Foreskin keratinocyte (primary cell): ENCODE measurements at places on chromosomes 13 and 19. TPM values are rescaled to one million over a fixed set of nuclear protein-coding genes. Genes with fewer than 3 reads are reported as not detected.

Gene TEX101
- not detected in 2 replicates for total RNA-seq

Gene LHFPL6
- total RNA-seq, result 20.9 and 21.8 TPM in 2 replicates

Gene GPR18
- not detected in 2 replicates for total RNA-seq

Gene PABPC3
- total RNA-seq, result 0.14 and 0.17 TPM in 2 replicates

Gene OXGR1
- total RNA-seq, result not detected in 2 replicates

Gene SULT2A1
- total RNA-seq, result not detected in 2 replicates

Gene ADAMTSL5
- total RNA-seq, result 6.0 and 7.2 TPM in 2 replicates

Gene MED25
- total RNA-seq, result 24.8 and 25.8 TPM in 2 replicates

Gene SMIM44
- not detected in 2 replicates for total RNA-seq

Gene NLRP7
- not detected in 2 replicates for total RNA-seq

Gene ZNF491
- total RNA-seq, result 0.49 and 0.82 TPM in 2 replicates

Gene FFAR3
- total RNA-seq, result not detected in 2 replicates

Gene PLK5
- total RNA-seq, result not detected in 2 replicates

Gene TMEM145
- not detected in 2 replicates for total RNA-seq

Gene ATP1A3
- 0.14 TPM in 1 of 2 replicates, not detected in the other for total RNA-seq

Gene SHISA7
- not detected in 2 replicates for total RNA-seq

Gene CDC16
- total RNA-seq, result 59.3 and 62.4 TPM in 2 replicates

Gene KCTD4
- total RNA-seq, result 0.14 and 0.21 TPM in 2 replicates
